Peyer's patch (tissue), 4 donors: ENCODE measurements at places on chromosomes 4 and X.

DNA sequence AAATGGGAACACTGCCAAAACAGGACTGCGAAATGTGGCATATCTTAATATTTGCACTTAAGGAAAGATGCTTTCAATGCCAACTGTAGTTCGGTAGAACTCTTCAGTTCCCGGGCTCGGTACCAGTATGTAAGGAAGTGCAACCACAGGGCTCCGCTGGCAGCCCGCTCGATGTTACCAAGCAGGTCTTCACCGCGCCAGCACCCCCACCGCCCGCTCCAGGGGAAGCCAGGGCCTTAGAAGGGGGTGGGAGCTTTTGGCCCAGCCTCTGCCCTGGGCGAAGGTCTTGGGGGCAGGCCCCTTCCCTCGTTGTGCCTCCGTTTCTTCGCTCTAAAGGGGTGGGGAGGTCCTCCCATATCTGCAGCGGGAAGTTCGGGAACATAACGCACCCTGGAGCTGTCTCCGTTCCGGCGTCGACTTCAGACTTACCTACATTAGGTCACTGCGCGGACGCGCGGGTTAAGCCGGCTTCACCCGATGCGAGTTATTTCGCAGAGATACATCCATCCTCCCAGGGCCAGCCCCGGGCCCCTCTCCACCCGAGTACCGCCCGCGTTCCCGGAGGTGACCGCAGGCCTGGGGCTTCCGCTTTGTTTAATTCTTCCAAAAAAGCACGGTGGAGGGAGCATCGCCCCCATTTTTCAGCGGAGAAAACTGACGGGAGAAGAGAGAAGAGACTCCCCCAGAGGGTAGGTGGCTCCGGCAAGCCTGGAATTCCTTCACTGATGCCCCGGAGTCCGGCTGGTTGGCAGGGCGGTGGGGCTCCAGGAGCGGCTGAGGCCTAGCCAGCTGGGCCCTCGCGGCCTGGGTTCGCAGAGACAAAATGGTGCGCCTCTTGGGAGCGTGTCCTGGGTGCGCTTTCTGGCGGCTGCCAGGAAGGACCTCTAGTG is 1.0 kb upstream of the HMX1 start:
- DNase-seq = no peak

DNA sequence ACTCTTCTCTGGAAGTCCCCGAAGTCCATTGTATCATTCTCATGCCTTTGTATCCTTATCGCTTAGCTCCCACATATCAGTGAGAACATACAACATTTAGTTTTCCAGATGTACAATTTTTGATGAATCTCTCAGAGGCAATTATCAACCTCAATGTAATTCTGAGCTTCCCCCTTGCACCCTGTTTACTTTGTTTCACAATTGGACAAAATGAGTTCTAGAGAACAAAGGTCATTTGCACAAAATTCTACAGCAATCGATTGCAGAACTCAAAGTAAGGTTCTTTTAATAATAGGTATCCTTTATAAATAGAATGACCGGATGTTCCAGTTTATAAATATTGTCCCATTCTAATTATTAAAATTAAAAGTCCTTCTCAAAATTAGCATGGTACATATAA is 79.3 kb downstream of the SLC16A2 start:
- DNase-seq = no peak

GRCh38 chr4:156949373-156949814 is 22.2 kb downstream of the PDGFC start:
- DNase-seq = no peak

GRCh38 chr4:48556268-48556667 is 66.2 kb downstream of the ZAR1 start:
- DNase-seq = no peak

DNA sequence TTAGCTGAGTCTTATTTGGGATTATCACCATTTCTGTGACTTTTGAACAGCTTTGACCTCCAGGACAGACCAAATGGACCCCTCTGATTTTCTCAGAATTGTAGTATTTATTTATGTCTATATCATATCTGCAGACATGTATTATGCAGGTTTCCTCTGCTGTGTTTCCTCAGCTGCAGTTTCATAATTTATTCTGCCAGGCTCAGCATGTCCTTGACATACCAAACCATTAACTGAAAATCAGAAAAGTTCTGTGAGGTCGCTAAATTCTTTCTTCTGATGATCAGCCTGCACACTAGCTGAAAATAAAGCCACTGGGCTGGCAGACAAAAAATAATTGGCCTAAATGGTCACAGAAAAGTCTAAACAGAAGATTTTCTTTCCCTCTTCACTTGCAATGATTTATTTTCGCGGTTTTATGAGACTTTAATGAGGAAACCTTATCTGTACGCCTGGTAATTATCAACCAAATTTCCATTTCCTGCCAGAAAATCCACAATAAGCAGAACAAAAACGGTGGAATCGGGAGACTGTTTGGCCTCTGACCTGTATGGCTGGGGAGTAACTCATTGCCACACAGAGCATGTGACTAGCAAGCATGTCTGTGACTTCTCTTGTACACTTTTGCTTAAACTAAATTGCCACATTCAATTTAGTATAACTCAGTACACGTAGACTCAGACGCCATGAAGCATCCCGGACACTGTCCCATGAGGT is 150.9 kb downstream of the ENPP6 start:
- DNase-seq = no peak

GRCh38 chr4:149466446-149466845 is 349.2 kb downstream of the IQCM start:
- DNase-seq = no peak

- DNase-seq = no peak
These were observed 630.1 kb downstream of the STIM2 start for GRCh38 chr4:27490766-27491165.

DNA sequence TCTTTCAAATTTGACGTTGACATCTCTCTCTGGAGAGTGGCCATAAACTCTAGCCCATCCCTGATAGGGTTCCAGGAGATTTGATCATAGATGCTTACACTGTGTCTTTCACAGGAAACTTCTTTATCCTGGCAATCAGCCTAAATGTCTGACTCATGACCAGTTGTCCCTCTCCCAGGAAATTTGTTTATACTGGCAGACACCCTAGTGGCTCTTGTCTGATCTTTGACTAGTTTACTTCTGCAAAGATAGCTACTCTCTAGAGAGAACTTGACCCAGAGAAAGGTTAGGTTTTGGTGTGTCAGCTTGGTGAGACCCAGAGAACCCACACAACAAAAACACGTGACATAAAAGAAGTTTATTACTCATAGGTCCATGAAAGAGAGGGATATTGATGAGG is 509.8 kb downstream of the CENPC start:
- no peak for DNase-seq

DNA sequence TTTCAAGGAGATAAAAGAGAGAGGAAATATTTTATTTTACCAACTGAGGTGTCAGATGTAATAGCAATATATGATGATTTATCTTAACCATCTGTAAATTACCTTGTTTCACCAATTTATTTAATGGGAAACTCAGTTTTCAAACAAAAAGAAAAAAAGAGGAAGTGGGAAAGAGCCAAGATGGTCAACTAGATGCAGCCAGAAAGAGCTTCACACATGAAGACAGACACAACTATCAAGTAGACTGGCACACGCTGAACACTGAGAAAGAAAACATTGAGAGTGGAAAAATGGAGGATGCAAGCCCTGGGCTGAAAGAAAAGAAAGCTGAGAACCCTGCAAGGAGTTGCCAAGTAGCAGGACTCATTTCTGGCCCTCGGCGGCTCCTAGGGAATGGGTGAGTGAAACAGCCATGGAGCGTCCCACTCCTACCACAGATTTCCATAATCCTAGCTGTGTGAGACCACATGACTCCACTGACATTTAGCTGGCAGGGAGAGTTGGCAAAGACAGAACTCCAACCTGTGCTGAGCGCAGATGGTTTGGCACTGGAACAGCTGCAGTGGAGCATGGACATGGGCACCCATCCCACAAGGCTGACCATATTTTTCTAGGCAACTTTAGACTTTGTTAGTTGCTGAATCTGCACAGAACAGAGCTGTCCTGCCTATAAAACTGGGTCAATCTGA is 409.3 kb downstream of the FAM47B start:
- DNase-seq = no peak

GRCh38 chr4:147378780-147379179 is 102.1 kb upstream of the EDNRA start:
- no peak for DNase-seq

- no peak for DNase-seq
These were observed 210.1 kb upstream of the FAT4 start for GRCh38 chr4:125104616-125105015.

GRCh38 chrX:48278958-48279357 is 23.8 kb downstream of the SSX1 start:
- no peak for DNase-seq

DNA sequence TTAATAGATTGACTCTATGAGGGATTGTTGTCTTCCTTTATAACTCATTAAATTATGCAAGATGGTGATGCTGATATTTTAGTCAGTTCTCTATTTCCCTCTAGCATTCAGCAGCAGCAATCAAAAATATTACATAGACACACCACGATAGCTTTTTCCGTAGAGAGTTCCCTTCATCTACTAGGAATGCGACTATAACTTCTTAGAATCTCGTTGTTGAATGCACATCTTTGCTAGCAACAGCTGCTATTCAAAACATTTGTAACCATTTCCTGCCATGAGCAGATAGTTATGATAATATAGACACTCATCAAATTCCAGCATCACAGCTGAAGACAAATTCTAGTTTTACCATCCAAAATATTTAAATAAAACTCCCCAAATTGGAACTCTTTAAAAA is 147.4 kb upstream of the FGF13 start:
- DNase-seq = no peak

GRCh38 chr4:40789031-40789430 is 39.3 kb downstream of the NSUN7 start:
- no peak for DNase-seq

DNA sequence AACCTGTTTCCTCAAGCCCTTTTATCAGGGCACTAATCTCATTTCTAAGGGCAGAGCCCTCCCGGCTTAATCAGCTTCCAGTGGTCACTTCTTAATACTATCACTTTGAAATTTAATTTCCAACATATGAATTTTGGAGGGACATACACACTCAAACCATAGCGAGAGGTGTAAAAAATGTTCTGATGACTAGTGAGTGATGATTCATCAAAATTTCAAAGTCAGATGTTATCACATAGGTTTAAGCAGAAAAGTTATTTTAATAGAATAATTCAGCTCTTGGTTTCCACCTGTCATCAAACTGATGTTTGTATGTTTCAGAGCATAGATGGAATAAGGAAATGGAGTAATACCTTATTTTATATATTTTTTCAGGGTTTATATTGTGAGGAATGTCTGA is 161.9 kb downstream of the TLL1 start:
- DNase-seq = no peak

- DNase-seq = no peak
These were observed 436.5 kb downstream of the RAB28 start for GRCh38 chr4:13047591-13047990.

DNA sequence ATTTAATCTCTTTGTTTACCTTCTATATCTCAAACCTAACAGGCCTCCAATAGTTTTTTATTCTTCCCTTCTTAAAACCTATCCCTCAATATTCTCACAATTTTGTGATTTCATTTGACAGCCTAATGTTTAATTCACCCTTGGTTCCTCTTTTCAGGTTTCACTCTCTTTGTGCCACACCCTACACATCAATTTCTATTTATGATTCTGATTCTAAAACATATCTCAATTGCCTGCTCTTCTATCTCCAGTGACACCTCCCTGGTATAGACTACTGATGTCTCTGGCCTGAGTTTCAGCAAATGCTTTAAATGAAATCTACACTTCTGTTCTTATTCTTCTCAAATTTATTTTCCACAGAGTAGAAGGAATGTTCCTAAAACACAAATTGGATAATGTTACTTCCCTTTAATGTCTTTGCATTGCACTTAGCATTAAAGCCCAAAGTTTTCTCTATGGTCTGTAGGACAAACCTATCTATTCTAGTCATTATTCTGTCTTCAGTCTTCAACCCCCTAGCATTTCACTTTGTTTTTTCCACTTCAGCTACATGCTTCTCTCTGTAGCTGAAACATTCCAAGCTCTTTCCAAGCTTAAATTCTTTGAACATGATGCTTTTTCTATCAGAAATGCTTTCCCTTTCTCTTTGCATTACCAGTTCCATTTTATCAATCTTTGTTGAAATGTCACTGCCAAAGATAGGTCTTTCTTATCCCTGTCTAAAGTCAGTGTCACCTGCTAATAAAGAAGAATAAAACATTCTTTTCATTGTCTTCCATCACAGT is 622.0 kb downstream of the CENPC start:
- no peak for DNase-seq

DNA sequence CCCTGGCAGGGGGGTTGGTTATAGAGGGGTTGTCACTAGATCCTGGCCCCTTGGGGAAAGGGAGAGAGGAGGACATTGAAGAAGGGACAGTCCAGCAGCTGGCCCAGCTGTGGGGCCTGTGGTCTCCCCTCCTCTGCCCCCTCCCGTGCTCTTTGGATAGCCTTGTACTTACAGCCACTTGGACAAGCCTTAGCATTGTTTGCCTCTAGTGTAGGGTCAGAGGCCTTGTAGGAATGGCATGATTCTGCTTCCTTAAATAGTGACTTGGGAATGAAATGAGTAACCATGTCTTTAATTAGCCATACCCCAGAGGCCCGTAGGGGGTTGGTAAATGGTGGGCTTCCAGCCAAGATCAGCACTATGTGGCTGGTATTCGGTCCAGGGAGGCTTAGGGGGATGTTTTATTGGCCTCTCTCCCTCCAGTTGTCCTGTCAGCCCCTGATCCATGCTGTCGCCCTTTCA is 230.6 kb downstream of the PTTG2 start:
- no peak for DNase-seq

GRCh38 chrX:18941896-18942295 is 42.0 kb downstream of the PHKA2 start:
- no peak for DNase-seq

- no peak for DNase-seq
These were observed 5.2 kb downstream of the APLN start for GRCh38 chrX:129649268-129650182.

GRCh38 chrX:130575831-130576389 is 174.1 kb downstream of the RBMX2 start:
- no peak for DNase-seq

GRCh38 chrX:23788946-23789345 is 6.0 kb downstream of the SAT1 start:
- DNase-seq = no peak

DNA sequence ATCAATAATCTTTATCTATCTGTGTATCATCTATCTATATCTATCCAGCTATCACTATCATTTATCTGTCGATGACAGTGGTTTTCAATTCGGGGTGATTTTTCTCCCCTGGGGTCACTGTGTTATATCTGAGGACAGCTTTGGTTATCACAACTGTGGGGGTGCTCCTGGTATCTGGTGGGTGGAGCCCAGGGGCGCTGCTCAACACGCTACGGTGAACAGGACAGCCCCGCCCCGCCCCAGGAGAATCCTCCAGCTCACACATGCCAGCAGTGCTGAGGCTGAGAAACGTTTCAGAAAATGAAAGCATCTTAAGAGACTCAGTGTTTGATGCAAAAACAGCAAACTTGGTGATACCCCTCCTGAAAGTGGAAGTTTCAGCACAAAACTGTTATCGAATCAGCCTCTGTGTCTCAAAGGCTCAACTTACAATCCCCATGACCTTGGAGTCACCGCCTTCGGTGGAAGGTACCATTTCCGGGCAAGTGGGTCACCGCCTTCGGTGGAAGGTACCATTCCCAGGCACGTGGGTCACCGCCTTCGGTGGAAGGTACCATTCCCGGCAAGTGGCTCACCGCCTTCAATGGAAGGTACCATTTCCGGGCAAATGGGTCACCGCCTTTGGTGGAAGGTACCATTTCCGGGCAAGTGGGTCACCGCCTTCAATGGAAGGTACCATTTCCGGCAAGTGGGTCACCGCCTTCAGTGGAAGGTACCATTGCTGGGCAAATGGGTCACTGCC is 315.3 kb downstream of the DHRSX start:
- DNase-seq = no peak
